Right atrium auricular region (tissue), 2 donors: ENCODE measurements at places on chromosomes 6 and 20.

DNA sequence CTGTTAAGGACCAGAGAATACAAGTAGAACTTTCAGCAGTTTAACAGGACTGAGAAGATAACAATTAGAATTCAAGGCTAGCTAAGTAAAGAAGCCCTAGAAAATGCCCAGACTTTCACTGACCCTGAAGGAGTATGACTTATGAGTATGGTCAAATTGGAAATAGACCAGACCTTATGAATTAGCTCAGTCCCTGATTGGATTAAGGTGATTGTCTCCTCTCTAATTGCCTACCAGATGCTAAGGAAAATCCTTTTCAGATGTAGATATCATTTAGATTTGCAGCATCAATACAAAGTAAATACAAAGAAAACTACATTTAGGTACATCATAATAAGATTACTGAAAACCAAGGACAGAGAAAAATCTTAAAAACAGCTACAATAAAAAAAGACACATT, 58.9 kb downstream of the CNR1 start:
- no peak for DNase-seq

- DNase-seq = no peak
Measured at GRCh38 chr6:12929678-12930077, 213.1 kb downstream of the PHACTR1 start.

GRCh38 chr6:16292942-16293341, 54.6 kb downstream of the GMPR start:
- DNase-seq = no peak

- no peak for DNase-seq
Measured at GRCh38 chr6:128483472-128484135, 36.8 kb downstream of the PTPRK start.

DNA sequence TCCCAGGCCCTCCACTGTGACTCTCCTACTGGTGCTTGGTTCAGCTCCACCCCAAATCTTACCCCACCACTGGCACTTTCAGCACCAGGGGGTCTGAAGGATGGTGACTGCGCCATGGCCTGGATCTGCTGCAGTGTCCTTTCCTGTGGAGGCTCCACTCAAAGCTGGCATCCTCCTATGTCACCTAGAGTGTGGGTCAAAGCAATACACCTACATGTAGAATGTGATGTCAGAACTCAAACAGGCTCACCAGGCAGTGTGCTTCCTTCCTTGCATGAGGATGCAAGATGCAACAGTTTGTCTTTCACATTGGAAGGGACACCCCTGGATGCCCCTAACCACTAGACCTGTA, 32.8 kb upstream of the MICB start:
- DNase-seq = no peak

GRCh38 chr6:67952121-67952520, 683.0 kb upstream of the ADGRB3 start:
- DNase-seq = no peak

- DNase-seq = no peak
Measured at GRCh38 chr20:48706116-48706656, 121.6 kb downstream of the PREX1 start.

GRCh38 chr6:150201285-150201684, 58.4 kb downstream of the PPP1R14C start:
- no peak for DNase-seq

DNA sequence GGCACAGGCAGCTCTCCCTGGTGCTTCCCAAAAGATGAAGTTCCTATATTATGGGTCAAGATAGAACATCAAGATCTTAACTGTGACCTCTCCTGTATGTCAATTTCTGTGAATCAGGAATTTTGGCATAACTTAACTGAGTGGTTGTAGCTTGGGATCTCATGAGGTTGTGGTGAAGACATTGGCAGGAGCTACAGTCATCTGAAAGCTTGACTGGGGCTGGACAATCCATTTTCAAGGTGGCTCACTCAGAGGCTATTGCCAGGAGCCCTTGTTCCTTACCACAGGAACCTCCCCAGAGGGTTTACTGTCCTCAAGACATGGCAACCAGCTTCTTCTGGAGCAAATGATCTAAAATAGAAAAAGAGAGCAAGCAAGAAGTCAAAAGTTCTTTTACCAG, 252.2 kb downstream of the ADGB start:
- DNase-seq = no peak

DNA sequence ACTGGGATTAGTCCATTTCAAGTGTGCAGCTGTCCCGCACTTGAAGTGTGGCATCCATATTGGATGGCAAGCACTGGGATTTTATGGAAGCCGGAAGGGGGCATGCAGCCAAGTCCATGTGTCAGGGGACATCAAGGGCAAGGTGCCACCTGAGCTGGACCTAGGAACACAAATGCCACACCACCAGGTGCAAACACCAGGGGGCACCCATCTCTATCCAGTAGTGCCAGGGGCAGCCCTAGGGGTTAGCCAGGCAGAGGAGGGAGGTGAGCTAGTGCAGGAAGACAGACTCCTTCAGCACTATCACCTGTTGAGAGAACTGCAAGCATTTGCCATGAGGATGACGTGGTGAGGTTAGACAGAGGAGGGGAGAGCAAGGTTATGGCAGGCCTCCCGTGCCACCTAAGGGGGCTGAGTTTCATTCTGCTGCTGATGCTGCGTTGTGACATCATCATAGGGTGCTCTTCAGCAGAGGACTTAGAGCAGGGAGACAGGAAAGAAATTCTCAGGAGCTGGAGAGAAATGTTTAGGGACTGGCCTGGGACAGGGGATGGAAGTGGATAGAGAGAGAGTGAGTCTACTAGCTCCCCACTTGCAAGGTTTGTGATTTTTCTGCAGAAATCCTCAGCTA, 192.6 kb upstream of the SLC24A3 start:
- DNase-seq = no peak

- DNase-seq = no peak
Measured at GRCh38 chr6:17035257-17036064, 66.4 kb upstream of the STMND1 start.

GRCh38 chr6:150741633-150742200, 123.8 kb upstream of the MTHFD1L start:
- DNase-seq = no peak

GRCh38 chr6:166365806-166366205, 16.9 kb downstream of the MPC1 start:
- DNase-seq = no peak

GRCh38 chr6:144657691-144658090, 372.6 kb downstream of the UTRN start:
- DNase-seq = no peak

GRCh38 chr6:14927398-14927797, 318.5 kb upstream of the JARID2 start:
- DNase-seq = no peak

DNA sequence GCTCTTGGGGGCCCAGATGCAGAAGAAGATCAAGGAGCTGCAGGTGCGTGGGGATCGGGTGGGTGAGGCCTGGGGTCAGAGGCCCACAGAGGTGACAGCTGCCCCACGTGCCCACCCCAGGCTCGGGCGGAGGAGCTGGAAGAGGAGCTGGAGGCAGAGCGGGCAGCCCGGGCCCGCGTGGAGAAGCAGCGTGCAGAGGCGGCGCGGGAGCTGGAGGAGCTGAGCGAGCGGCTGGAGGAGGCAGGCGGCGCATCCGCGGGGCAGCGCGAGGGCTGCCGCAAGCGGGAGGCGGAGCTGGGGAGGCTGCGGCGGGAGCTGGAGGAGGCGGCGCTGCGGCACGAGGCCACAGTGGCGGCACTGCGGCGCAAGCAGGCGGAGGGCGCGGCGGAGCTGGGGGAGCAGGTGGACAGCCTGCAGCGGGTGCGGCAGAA, 41.5 kb downstream of the MYH7B start:
- DNase-seq = no peak

DNA sequence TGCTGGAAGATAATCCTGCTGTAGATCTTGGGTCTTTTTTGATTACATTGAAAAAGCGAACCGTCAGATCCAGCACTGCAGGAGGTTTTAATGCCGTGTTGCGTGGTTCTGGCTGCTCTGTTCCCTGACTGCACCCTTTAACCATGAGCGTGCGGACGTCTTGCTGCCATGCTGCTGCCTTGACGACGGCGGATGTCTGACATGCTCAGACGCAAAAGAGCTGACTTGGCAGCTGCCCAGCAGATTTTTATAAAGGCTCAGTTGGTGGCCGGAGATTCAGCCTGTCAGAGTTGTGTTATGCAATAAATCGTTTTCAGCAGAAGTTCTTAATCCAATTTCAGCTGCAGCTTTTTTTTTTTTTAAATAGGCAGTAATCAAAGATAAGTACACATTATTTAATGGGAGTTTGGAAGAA, 119.4 kb downstream of the JARID2 start:
- peak; percentile 87 for DNase-seq

DNA sequence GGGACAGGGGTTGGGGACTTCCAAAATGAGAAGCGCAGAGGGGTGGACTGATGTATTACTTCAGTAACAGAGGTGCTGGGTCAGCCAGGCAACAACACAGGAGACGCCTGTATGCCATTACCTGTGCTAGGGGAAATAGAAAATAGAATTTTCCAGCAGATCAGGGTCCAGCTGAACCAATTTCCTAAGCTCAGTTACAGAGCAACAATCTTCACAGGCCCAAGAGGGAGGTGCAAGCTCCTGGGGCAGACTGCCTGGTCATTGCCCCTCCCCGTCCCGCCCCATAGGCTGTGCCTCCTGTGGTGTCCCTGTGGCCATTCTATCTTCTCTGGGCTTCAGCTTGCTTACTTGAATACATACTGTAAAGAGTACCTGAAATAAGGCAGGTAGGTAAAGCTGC, 3.7 kb downstream of the KCNK5 start:
- DNase-seq = no peak

DNA sequence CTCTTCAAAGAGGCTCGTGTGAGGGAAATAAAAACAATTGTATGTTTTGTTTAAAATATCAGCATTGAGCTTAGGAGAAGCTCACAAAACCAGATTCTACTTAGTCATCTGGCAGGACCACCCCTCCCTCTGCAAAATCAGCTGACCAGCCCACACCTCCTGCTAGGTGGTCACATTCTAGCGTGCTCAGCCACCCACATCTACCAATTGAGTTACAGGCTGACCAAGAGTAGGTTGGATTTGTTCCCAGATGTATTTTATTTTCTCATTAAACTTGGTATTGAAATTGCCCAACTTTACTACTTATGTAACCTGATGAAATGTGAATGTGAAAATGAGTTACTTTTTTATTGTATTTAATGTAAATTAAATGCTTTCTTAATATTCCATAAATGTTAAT, 56.2 kb downstream of the SLC22A2 start:
- DNase-seq = no peak

- DNase-seq = peak; percentile 91
Measured at GRCh38 chr20:18001131-18001921, 32.5 kb downstream of the MGME1 start.
